ENCODE measurements at places on chromosomes 5 and 9.

DNA sequence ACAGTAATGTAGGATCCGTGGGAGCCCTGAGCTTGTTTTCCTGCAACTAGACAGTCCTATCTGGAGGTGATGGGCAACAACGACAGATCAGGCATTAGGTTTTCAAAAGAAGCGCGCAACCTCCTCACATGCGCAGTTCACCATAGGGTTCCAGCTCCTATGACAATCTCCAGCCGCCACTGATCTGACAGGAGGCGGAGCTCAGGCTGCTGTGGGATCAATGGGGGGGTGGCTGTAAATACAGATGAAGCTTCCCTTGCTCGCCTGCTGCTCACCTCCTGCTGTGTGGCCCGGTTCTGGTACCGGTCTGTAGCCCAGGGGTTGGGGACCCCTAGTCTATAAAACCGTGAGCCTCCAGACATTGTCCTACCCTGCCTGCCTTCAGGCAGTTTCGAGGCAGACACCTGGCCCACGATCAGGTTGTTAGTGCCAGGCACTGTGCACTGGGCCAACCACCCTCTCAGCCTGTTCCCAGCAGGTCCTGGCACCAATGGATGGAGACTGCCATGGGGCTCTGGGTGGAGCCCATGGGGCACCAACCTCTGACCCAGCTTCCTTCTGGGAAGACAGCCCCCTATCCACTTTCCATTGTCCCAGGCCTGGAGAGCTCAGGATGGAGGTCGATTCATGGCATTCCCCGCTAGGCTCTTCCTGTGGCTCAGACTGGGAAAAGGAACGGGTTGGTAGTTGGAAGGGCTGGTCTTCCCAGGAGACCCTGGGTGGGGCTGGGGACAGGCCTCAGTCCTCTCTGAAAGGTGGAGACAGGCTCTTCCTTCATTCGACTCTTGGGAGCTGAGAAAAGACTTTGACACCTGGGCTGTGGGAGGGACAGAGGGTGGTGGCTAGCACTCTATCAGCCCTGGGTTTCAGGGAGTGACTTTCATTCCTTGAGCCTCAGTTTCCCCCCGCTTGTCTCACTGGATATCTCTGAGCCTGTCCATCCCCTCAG lies 1.7 kb downstream of the ENDOG start:
- peak; percentile 83 for DNase-seq

DNA sequence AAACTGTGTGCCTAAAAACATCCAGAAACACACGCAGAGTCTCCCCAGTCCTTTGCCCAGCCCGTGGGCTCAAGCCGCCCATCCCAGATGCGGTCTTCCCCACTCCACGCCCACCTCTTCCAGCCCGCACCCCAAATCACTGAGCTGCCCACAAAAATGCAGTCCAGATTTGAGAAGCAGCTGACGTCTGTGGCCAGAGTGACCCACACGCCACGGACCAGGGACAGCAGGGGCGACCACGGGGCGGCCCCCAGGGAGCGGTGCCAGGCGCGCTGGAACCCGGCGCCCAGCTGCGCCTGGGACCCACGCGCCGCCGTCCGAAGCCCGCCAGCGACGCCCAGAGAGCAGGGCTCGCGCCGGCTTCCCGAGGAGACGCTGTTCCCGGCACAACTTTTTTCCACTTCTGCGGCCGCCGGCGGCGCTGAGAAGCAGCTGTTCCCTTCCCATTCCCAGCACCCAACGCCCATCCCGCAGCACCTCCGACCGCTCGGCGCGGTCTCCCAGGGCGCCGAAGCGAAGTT lies 674 bp downstream of the LHFPL2 start:
- no peak for DNase-seq

DNA sequence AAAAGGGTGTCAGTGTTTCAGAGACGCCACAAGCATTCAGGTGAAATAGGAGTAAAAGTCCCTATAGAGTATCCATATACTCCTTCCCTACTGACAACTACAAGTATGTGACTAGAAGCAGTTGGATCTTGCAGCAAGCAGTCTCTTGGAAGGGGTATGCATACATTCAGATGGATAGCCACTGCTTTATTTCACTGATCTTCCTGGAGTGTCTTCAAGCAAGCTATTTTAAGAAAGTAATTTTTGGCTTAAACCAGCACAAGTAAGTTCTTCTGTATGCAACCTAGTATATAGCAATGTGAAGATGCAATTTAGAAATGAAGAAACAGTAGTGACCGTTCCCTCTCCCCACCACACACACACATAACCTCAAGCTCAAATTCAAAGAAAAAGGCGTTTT lies 446.8 kb upstream of the CDH18 start:
- peak; percentile 36 for DNase-seq

GRCh38 chr5:110294281-110294680 lies 432.2 kb downstream of the TMEM232 start:
- no peak for DNase-seq

DNA sequence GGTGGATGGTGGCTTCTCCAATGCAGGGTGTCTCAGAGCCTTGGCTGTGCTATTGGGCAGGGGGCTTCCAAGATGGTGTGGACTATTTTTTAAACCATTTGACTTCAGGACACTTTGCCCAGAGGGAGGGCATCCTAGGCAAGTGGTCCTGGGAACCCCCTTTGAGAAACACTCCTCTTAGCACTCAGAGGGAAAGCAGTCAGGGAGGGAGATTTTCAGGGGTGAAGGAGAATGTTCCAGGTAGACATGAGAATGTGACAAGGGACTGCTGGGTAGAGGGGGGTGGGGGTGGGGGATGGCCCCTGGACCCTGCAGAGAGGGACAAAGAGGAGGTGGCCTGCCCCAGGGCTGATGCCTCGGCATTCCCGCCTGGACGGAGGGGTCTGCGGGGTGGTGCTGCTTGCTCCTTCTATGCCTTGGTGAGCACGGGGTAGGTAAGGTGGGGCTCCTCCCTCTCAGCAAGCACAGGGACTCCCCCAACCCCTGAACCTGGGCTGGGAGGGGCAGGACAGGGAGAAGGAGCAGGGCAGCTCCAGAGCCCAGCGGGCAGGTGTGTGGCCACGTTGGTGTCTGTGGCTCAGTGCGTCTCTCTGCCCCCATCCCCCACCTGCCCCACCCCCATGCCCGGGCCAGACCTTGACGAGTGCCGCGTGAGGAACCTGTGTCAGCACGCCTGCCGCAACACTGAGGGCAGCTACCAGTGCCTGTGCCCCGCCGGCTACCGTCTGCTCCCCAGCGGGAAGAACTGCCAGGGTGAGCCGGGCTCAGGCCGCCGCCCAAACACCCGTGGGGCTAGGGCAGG lies 13.8 kb upstream of the ASS1 start:
- no peak for DNase-seq

Data from G401 (cell line).